Stimulated activated CD4-positive, alpha-beta T cell treated with anti-CD3 and anti-CD28 coated beads, Interleukin-1b, Interleukin-23, amount 100 ng/mL, for 48 hours (primary cell): ENCODE measurements at places on chromosomes 12 and 14.
A peak's percentile ranks its signal among the peaks of the same experiment; 100 is the strongest.

DNA sequence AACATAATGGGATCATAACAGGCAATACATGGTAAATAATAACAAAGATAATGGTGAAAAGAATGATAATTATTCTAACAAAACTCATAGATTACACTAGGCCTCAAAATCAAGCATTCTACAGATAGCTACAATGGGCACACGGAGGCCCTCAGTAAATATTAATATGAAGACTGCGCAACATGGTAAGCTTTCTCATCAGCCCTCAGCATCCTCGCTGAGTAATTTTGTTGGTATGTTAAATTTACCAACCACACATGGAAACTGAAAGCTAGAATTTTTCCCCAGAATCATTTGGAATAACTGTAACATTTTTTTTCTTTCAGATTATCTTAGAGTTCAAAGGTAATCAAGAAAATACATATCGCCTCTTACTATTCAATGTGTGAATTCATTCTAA, 74.2 kb upstream of the PYGL start:
- no peak for DNase-seq

GRCh38 chr12:118015306-118015705, 1.2 kb upstream of the RFC5 start:
- no peak for DNase-seq

DNA sequence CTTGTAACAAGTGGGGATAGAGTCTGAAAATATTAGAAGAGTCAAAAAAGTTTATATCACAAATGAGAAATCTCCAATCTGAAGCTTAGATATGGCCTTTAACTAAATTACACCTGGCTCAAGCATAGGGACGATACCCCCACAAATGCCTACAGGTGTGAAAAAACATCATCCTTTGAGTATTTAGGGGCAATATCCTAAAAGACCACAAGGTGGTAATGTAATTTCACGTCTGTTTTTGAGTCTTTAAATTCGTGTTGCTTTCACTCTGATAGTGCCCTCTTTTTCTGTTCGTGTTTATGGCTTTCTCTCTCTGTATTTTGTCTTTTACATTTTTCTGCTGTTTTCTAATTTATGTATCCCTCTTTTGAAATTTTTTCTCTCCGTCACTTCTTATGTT, 84.3 kb downstream of the ETNK1 start:
- DNase-seq, result no peak

- no peak for DNase-seq
Measured at GRCh38 chr12:29562110-29562804, 64.8 kb upstream of the OVCH1 start.

- DNase-seq, result no peak
Measured at GRCh38 chr12:47408171-47408871, 297.5 kb downstream of the RPAP3 start.

DNA sequence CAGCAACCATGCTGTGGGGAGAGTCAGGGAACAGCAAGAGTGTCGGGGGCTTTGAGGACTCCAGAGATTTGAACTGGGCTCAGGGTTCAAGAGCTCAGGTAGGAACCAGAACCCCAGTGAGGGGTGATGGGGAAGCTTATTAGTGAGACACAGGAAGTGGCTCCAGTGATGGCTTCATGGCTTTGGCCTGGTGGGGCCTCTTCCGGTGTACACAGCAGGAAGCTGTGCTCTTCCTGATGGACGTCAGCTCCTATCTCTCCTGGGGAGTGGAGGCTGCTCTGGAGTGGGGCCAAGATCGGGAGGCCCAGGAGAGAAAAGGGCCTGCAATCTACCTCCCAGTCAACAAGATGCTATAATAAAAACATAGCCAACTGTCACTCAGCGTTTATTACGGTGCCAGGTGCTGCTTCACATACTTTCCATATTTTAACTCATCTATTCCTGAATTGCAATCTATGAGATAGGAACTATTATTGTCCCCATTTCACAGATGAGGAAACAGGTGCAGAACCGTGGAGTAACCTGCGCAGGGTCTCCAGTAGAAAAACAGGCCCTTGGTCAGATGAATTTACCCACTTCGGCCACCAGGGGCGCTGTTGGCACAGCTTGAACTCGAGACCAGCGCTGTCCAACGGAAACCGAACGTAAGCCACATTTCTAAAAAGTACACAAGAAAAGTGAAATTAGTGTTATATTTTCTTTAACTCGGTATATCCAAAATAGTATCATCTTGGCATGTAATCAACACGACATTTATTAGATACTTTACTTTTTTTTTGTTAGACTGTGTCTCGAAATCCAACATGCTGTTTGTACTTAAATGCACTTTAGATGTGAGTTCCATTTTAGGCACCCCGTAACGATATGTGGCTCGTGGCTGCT, 63.6 kb upstream of the DLK1 start:
- DNase-seq, result peak; percentile 63

- DNase-seq, result peak; percentile 65
Measured at GRCh38 chr14:20631023-20631879, 10.2 kb downstream of the OR6S1 start.

DNA sequence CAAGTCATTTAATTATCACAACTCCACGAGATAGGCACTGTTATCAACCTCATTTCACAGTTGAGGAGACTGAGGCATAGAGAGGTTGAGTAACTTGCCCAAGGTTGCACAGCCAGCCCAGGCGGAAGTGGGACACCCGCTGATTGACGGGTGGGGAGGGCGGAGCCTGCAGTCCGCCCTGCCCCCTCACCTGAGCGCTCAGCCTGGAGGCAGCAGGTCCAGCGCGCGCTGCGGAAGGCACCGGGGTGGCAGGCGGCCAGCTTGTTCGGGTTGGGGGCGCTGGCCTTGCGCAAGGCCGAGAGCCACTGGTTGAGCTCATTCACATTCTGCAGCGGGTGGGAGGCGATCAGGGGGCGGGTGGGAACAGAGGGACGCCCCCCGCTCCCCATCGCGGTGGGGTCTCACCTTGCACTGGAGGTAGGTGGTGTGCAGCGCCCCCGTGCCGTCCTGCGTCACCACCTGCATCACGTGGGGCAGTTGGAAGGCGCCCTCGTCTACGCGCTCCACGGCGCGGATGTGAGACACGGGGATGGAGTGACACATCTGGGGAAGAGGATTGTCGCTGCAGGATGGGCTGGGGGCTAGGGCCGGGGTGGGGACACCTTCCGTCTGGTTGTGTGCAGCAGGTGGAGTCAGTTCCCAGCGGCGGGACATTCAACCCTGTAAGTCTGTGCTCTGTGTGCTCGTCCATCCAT, 31.7 kb downstream of the RASAL1 start:
- DNase-seq, result peak; percentile 77

GRCh38 chr12:65720136-65721130, 103.8 kb upstream of the HMGA2 start:
- no peak for DNase-seq

DNA sequence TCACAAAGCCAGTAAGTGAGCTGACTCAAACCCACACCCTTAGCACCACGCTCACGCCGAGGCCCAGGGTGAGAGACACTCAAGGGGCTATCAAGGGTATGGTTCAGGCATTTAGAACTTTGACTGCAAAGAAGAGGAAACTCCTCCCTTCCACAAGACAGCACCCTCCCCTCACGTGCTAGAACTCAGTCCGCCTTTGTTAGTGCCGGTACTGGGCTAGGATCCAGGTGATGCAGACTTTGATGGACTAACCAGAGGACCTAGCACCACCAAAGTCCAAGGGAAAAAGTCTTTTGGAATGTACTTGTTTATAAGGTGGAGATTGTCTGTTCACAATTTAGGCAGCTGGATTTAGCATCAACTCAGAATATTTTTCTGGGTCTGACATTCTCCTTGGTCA, 33.7 kb downstream of the VWF start:
- no peak for DNase-seq

DNA sequence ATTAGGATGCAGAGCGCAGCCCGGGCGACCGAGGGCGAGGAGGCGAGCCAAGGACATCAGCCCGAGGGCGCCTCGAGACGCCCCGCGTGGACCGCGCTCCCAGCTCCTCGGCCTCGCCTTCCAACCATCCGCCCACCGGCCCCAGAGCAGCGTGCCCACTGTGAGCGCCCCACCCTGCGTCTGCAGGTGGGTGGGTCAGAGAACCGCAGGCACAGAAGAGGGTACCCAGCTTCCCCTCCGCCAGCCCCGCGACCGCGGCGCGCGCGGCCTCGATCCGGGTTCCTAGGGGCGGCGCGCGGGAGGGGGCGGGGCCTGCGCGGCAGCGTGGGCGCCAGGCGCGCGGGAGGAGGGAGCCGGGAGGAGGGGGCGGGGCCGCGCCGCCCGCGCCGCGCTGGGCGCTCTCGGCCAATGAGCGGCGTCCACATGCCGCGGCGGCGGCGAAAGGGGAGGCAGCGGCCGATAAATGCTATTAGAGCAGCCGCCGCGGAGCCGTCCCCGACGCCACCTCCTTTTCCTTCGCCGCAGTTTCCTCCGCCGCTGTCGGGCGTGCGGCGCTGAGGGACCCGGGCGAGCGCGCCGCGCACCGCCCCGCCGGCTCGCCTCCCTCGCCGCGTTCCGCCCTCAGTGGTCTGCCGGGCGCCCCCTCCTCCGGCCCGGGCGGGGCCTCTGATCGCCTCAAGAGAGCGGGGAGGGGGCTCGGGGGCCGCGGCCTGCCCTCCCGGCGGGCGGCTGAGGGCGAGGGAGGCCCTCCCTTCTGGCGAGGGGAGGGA, at the start of gene ATP2A2:
TSS of gene ATP2A2 (plus strand) at position 469 of the 770 bp plus-strand sequence. CDS start 543 bp downstream, outside the sequence.
- peak; percentile 88 for DNase-seq

DNA sequence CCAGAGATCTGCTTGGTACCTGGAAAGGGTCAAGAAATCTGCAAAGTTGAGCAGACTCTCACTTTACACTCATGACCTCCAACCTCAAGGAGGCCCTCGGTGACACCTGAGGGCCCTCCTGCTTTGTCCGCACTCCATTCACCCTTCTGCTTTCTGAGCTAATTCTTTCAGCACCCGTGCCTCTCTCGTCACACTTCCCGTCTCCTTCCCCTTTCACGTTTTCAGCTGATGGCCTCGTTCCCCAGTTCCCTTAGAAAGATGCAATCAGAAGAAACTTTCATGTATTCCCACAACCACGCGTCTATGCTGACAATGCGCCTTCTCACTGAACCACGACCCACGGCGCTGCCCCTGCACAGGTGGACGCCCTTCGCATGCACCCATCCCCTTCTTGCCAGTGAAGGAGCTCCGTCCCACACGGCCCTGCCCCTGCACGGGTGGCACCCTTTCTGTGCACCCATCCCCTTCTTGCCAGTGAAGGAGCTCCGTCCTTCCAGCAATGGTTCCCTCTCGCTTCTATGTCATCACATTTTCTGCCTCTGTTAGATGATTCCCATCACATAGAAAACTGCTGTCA, 340.1 kb upstream of the FKBP4 start:
- DNase-seq, result no peak

DNA sequence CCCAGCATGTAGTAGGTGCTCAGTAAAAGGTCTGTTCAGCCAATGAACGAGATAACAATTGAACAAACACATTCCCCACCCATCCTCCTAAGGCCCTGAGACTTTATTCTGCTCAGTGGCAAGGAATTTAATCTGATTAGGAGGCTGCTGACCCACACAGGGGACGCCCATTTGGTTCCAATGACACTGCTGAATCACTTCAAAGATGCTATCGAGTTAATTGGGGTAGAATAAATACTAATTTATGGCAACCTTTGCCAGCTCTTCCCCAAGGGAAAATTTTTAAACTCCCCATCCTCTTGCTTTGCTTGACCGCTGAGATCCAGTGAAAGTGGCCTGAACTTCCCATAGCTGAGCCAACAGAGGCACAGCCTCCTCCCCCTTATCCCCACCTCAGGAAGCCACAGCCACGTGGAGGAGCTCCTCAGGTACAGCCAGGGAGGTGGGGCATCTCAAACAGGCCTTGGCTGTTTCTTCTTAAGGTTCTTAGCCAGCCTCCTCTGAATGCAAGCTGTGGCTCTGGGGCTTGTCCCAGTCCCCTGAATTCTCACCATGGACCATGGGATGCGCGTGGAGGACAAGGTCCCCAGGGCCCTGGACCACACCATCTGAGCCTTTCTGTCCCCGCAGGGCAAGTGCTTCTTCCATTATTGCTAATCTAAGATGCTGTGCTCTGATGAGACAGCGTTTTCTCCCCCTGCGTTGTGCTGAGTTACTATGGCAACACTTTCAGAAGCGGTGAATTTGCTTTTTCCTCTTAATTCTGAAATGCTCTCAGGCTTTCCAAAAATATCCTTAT, 26.7 kb downstream of the C14orf132 start:
- no peak for DNase-seq

- no peak for DNase-seq
Measured at GRCh38 chr12:55732288-55732687, 3.5 kb upstream of the CD63 start.

GRCh38 chr12:117068492-117068891, 30.7 kb downstream of the TESC start:
- DNase-seq, result no peak

DNA sequence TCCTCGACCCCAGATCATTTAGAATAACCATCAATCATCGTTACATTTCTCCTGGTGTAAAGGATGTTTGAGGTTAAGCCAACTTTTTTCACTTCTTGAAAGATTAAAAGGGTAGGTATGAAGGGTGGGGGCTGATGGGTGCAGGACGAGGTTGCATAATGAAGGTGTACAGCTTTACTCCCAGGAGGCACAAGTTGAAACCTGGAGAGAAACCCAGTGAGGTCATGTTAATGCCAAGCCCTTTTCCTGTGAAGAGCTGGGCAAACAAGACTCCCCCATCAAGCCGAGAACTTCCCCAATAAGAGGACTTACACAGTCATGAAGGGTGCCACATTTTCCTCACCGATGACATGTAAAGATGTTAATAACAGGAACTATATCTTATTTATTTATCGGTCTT, 84.3 kb downstream of the FZD10 start:
- DNase-seq, result no peak

GRCh38 chr14:50045039-50045711, 71.2 kb downstream of the VCPKMT start:
- peak; percentile 83 for DNase-seq

DNA sequence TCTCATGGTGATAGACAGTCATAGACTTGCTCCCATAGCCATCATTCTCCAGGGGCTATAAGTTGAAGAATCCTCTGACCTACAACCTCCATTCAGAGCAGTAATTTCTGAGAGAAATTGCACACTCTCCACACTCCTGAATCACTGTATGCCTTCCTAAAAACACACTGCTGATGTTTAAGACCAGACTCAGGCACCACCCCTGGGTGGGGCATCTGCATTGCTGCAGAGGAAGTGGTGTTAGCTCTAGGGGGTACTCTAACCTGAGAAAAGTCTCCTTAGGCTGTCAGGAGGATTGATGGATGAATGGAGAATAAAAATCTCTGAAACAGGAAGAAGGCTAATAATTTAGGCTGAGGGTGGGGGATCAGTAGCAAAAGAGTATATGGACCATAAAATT, 436.1 kb downstream of the DAD1 start:
- no peak for DNase-seq

DNA sequence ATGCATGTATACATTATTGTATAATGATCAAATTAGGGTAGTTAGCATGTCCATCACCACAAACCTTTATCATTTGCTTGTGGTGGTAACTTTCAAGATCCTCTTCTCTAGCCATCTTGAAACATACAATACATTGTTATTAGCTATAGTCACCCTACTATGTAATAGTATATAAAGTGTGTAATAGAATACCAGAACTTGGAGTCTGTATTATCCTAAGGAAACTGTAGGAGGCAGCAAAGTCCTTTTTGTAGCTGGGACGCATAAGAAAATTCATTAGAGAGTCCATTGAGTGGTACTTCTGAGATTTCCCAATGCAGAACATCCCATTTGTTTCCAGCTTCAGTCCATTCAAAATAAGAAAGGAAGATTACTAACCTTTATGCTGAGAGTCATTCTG, 325.9 kb upstream of the LRFN5 start:
- DNase-seq, result no peak
